ENCODE measurements at places on chromosomes 12 and 14.

GRCh38 chr14:92601757-92602417 is 88.3 kb downstream of the RIN3 start:
- DNase-seq: no peak

DNA sequence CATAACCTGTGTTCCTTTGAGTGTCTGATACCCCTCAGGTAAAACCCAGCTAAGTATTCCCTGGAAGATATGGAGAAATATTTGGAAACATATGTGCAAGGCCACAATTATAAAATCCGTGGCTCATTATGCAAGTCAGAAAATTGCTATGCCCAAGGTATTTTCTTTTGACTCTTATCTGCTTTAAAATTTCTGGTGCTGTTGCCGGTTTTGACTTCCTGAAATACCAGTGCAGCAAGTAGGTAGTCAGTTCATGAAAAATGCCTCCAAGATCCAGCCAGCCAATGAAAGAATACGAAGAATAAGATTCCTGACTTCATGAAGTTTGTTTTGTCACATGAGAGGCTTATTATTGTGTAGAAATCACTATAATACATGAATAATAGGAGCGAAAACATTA is 20.2 kb upstream of the FUT8 start:
- no peak for DNase-seq

GRCh38 chr14:64293976-64294671 is at the start of gene ESR2:
Gene ESR2 (minus strand): TSS chr14:64294371. CDS start chr14:64282985, 11,386 bp downstream.
- DNase-seq: peak; percentile 11

GRCh38 chr14:89760086-89760485 is 194.4 kb downstream of the EFCAB11 start:
- DNase-seq: no peak

DNA sequence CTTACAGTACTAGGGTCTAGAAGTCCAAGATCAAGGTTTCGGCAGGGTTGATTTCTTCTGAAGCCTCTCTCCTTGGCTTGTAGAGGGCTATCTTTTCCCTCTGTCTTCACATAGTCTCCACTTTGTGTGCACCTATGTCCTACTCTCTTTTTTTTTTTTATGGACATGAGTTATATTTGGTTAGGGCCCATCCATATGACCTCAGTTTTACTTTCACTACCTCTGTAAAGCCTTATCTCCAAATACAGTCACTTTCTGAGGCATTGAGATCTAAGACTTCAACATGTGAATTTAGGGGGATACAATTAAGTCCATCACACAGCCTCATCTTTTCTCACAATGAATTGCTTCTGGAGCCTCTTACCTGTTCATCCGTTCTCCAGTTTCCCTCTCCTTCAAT is 5.9 kb upstream of the SPTB start:
- DNase-seq: no peak

GRCh38 chr14:96727073-96727472 is 70.1 kb upstream of the VRK1 start:
- DNase-seq: no peak

DNA sequence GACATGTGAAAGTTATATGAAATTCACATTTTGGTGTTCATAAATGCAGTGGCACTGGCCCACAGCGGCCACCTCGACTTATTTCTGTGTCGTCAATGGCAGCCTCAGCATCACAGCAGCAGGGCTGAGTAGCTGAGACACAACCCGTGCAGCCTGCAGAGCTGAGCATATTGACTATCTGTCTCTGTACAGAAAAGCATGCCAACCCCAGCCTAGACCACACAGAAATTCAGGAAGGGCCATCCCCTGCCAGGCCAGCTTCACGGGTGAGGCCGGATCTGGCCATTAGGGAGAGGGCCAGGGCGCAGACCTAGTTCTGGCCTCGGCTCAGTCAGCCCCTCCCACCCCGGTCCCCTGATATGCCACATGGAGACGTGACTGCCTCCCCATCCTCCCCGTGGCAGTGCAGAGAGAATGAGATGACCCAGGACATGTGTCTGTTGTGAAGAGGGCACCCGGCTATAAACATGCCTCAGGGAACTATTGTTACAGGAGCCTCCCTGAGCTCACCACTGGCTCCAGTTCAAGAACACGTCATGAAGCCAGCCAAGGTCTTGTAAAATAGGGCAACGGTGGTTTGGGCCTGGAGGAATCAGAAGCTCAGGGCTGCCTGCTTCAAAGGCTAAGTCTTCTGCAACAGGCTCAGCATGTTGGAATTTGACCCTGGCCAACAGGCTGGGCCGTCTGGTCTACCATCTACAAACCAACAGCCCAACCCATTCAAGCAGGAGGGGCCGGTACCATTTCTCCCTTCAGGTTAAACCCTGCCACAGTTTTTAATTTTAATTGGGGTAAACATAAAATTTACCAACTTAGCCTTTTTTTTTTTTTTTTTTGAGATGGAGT is 25.5 kb downstream of the SCARB1 start:
- DNase-seq: no peak

DNA sequence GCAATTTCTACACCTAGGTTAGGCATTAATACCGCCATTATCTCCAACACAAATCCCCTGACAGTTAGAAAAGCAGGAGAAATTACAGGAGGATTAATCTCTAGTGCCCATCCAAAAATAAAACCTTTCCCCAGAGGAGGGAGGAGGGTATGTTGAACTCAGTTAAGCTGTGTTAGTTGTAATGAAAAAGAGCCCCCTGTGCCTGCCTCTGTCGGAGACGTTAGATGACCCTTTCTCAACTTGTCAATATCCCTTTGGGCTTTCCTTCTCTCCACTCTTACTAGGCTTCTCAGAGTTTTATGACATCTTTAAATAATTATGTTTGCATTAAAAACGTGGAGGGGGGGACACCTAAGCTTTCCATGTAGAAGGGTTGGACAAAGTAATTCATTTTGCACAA is 278.2 kb downstream of the PDZRN4 start:
- no peak for DNase-seq

- no peak for DNase-seq
Measured at GRCh38 chr14:56119201-56119981, 1.2 kb downstream of the PELI2 start.

DNA sequence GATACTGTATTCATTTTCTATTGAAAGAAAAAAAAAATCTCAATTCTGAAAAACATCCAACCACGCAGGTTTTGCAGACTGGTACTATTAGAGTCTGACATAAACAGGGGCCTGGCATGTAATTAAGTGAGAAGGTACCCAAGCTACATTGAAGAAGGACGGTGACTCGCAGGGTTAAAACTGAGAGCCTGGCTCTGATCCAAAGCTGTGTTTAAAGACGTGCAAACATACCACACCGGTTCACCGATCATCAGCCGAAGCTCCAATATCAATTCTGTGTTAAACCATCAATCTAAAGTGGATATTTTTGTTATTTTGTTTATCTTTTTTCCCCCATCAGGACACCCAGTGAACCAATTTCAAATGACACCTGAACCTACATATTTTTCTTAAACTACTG is 108.1 kb upstream of the DIO3 start:
- no peak for DNase-seq

DNA sequence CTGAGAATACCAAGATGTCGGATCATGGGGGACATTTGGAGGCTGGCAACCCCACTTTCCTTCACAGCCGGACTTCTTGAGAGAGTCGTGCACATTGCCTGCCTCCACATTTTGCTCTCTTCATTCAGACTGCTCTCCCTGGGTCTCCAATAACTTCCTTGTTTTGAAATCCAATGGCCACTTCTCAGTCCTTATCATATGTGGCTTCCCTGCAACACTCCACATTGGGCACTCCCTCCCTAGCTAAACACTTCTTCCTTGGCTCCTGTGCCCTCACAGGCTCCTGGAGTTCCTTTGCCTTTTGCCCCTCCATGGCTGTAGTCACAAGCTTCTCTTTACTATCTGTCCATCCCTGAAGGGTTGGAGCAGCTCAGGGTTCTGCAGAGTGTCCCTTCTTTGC is 30.1 kb downstream of the NPC2 start:
- no peak for DNase-seq

- no peak for DNase-seq
Measured at GRCh38 chr12:117580015-117580717, 218.7 kb upstream of the NOS1 start.

DNA sequence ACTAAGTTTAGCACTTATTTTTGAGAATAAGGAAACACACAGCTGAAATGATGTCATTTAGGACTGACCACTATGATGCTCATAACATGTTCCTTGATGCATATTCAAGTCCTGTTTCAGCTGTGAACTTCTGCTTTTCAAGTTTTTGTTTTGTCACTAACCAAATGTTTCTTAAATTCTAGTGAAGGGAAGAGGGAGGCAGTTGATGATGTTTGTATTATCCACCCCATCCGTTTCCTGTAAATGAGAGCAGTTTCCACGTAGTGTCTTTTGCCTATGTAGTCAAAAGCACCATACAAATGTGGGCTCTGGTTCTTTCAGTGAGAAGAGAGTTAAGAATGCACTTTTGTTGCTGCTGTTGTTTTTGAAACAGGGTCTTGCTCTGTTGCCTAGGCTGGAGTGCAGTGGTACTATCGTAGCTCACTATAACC is 491.8 kb downstream of the PCNX1 start:
- no peak for DNase-seq

- no peak for DNase-seq
Measured at GRCh38 chr14:22285991-22286390, 303.0 kb downstream of the DAD1 start.

DNA sequence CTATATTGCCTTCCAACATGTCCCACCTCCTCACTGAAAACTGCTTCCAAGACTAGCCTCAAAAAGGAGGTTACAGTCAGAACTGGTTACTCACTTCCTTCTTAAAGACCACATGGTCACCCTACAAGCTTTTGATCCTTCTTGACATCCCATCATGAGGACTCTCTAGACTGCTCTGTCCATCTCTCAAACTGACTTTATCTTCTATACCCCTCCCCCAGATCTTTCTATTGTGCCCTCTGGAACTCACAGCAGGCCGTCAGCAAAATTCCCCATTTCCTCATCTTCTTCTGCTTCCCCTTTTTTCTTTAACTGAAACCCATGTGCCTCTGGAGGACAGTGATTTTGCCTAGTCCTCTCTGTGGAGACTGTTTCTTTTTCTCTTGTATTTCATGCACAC is 18.1 kb upstream of the IGF1 start:
- no peak for DNase-seq

GRCh38 chr12:2147335-2147734 is 94.5 kb downstream of the CACNA1C start:
- no peak for DNase-seq

DNA sequence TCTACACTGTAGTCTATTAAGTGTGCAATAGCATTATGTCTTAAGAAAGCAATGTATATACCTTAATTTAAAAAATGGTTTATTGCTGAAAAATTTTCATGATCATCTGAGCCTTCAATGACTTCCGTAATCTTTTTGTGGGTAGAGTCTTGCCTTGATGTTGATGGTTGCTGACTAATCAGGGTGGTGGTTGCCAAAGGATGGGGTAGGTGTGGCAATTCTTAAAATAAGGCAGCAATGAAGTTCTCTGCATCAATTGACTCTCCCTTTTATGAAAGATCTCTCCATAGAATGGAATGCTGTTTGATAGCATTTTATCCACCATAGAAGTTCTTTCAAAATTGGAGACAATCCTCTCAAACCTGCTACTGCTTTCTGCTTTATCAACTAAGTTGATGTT is 41.1 kb downstream of the BBS10 start:
- no peak for DNase-seq

DNA sequence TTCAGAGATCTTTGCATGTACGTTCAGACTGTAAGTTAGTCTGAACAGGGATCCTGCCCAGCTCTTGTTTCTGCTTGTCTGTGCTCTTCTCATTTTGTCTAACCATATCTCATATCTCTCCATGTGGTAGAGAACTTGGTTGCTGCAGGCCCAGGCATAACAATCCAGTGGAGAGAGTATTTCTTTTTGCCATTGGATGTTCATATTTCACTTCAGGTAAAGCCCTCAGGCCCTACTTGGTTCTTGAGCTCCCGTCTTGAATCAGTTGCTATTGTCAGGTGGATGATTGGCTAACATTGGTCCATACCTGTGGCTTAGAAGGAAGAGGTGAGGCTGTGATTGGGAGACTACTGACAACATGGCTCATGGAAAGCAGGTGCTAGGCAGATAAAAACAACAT is 357.7 kb upstream of the FLRT2 start:
- DNase-seq: no peak

DNA sequence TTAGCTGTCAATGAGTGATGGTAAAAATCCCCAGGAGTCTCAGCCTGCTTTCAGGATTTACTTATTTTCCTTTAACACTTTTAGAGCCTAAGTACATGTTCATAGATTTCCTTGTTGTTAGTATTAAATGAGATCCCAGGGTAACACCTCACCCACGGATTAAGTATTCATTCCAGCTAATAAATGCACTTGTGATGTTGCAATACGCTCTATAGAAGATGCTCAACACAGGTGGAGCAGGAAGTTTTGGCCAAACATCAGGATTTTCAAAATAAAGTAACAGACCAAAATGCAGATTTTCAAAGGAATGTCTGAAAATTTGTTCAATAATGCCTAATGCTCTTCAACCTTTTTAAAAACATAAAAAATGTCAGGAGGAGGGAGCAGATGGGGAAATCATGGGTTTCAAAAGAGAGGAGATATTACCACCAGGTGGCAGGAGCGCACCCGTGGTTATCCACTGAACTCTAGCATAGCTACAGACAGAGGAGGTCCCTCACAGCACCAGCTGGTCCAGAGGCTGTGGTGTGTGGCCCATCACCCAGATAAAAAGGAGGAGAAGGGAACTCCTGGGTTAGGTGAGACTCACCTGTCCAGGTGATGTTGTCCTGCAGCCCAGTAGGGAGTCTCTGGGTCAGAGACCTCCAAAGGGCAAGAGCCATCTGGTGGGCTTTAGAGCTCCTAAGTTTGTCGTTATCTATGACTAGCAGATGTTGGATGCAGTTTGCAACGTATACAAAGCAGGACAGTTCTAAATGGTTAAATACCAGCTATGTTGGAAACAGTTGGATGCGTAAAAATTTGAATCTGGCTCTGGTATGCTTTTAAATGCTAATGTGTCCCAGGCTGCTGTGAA is 1158.4 kb upstream of the TMEM132C start:
- peak; percentile 22 for DNase-seq

DNA sequence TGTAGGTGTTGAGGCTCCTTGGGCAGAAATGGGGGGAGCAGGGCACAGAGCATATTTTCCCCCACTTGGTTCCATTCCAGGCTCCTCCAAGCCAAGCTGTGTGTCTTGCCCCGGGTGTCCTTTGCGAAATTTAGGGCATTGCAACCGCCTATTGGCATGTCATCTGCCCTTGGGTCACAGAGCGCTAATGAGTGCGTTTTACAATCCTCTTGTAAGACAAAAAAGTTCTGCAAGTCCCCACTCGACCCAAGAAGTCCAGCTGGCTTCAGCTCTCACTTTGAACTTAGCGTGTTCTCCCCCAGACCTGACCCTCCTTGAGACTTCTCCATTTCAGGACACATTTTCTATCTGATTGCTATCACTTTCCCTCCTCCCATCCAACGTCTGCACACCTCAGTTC is 6.1 kb upstream of the LRTM2 start:
- no peak for DNase-seq

GRCh38 chr12:123148223-123148622 is 2.7 kb downstream of the PITPNM2 start:
- no peak for DNase-seq

- DNase-seq: peak; percentile 8
Measured at GRCh38 chr12:100668945-100669536, 95.6 kb downstream of the GAS2L3 start.

DNA sequence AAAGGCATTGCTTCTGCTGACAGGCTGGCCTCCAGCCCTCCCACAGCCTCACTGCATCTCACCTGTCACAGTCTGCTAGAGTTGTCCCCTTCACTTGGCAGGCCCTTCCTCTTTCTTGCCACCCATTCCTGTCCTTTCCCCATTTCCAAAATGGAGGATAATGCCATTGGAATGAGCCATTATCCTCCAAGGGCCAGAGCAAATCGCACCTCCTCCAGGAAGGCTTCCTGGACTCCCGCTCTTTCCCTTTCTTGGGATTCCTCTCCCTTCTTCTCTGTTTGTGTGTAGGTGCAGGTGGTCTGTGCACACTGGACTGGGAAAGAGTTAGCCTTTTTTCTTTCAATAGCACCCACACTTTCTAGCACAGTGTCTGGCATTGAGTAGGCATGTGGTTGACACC is 3.8 kb downstream of the KRT82 start:
- no peak for DNase-seq
